ENCODE measurements at places on chromosomes 4 and X.

DNA sequence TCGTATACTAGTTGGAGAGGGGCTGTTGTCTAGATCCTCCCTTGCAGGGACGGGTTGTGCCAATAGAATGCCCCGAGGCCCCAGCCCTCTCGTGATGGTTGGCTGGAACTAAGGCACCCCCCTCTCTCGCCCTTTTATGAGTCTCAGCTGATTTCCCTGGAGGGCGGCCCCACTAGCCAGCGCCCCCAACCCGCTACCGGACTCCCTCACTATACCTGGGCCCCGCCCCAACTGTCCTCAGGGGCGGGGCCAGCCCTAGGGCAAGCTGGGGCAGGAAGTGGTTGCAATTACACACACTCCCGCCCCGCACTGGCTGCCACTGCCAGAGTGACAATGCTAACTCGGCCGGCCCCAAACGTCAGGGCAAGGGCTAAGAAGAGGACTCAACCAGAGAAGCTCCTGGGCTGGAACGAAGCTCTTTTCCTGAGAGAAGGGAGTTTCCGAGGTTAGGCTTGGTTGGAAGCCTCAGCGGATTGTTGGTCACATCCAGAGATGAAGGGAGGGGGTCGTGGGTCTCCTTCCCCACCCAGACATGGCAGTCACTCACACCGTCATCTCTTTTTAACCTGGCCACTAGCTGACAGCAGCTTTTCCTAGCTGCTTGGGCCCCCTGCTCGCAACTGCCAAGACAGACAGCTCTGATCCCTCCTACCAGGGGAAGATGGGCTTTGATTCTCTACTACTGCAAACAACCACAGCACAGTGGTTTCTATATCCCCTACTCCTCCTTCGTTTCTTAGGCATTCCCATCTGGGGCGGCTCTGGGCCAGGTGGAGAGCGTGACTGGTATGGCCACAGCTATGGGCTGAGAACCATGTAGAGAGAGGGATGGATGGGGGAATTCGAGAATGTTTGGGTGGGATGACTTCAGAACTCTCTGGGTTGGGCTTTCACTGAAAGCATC lies 21.0 kb upstream of the BCORL1 start:
- DNase-seq: peak; percentile 66

DNA sequence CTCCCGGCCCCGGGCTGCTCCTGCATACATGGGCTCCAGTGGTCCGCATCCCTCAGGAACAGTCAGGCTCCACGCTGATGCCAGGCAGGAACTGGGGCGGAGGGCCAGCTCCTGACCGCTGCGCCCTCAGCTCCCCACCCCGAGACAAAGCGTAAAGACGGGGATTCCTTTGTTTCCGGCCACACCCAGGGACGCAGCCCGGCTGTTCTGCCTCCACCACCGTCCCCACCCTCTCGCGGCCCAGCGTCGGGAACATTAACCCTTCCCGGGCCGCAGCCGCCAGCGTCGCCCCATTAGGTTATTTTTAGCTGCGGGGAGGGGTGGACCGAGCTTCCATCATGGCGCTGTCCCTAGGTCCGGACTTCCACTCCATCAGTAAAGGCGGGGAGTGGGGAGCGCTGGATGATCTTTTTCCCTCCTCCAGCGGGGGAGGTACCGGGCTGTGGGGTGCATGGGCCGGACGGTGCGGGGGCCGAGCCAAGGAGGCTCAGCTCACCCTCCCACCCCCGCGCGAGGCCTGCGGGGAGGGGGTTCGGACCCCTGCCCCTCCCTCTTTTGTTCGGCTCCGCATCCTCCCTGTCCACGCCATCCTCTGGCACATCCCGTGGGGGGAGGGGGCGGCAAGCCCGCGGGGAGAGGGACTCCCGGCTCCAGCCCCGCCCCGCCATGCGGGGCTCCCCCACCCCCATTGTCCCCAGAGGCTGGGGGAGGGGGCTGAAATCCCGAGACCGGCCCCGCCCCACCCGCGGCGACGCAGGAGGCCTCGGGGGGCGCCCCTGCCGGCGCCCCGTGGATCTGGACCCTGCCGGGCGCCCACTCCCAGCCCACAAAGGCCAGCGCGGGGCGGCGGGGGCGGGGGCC lies 5.3 kb downstream of the CRMP1 start:
- peak; percentile 81 for DNase-seq

- no peak for DNase-seq
Observed at GRCh38 chr4:162232349-162232748, 68.5 kb upstream of the FSTL5 start.

DNA sequence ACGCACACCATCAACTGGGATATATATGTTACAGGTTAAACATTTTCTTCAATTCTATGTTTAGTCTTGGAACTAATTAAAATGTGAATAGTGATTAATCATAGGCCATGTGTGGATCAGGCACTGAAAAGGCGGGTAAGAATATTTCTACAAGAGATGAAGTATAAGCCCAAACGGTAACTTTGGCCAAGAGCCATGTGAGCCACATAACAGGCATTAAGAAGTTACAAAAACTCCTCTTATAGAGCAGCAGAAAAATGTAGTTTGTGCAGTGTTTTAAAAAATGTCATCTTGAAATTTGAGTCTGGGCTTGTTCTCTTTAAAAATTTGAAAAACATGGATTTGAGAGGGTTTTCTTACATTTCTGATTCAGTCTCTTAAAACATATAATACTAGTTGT lies 521.8 kb upstream of the DIPK2B start:
- no peak for DNase-seq

DNA sequence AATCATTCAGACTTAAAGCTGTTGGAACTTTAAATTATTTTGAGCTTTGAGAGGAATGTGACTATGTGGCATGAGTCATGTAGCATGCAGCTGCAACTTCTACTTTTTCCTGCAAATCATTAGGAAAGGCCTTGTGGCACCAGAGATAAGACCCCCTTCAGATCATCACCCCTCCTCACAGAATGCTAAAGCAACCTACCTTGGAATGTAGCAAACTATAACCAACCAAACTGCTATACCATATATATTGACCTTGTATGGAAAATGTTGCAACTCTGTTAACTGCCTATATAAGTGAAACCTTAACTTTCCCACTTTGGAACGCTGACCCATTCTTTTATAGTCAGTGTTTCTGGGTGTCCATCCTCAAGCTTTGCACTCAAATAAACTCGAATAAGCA lies 32.0 kb downstream of the ATXN3L start:
- DNase-seq: peak; percentile 15

- no peak for DNase-seq
Observed at GRCh38 chr4:147361726-147362125, 119.2 kb upstream of the EDNRA start.

DNA sequence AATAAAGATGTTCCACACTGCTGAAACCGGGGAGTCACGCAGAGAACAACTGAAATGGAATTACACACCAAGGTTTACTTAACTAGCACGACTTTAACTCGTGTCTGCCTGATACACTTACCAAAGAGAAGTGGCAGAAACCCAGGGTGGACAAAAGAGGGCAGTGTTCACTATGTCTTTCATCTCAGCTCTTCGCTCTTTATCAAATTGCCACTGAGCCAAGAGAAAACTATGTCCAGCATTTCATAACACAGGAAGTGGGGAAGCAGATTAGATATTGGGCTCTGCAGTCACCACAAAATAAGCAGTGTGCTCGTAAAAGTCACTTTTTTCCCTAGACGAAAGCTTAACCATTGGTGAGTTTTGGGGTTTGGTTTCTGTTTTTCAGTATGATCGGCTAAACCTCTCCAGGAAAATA lies 155.7 kb downstream of the CHIC2 start:
- DNase-seq: peak; percentile 70

GRCh38 chrX:151675121-151675746 lies 20.0 kb upstream of the PRRG3 start:
- DNase-seq: no peak

GRCh38 chrX:135520022-135520552 lies 373 bp upstream of the INTS6L start:
- no peak for DNase-seq

DNA sequence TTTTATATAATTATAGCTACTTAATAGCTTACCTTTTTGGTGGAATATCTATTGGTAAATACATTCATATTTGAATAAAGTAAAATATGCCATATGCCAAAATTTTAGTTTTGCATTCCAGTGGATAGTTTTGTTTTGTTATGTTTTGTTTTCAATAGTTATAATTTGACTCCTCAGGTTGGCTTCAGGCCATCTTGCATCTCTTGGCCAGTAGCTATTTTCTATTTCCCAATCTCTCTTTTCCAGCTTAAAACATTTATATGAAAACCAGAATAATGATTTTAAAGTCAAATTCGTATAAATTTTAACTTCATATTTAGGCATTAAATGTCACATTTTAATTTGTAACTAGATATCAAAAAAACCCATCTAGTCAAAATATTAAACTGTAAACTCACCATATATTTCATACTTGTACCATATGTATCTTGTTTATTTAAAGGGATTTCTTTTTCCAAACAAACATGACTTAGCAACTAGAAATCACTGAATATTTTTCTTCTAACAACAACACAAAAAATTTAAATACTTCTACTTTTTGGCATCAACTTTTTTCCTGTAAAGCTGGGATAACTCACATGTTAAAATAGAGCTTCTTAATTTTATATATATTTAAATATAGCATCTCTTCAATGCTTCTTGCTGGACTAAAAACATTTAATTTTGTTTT lies 1209.6 kb downstream of the PCDH7 start:
- DNase-seq: no peak

- DNase-seq: peak; percentile 23
Observed at GRCh38 chr4:127788517-127788916, 6.4 kb downstream of the HSPA4L start.

- no peak for DNase-seq
Observed at GRCh38 chr4:87281603-87282002, 41.1 kb downstream of the HSD17B13 start.

Measured in SJCRH30 (cell line).